Stimulated activated CD4-positive, alpha-beta T cell treated with anti-CD3 and anti-CD28 coated beads, TNF-alpha, amount 100 ng/mL, for 4 hours (primary cell): ENCODE measurements at places on chromosomes 2 and 18.
A peak's percentile ranks its signal among the peaks of the same experiment; 100 is the strongest.

DNA sequence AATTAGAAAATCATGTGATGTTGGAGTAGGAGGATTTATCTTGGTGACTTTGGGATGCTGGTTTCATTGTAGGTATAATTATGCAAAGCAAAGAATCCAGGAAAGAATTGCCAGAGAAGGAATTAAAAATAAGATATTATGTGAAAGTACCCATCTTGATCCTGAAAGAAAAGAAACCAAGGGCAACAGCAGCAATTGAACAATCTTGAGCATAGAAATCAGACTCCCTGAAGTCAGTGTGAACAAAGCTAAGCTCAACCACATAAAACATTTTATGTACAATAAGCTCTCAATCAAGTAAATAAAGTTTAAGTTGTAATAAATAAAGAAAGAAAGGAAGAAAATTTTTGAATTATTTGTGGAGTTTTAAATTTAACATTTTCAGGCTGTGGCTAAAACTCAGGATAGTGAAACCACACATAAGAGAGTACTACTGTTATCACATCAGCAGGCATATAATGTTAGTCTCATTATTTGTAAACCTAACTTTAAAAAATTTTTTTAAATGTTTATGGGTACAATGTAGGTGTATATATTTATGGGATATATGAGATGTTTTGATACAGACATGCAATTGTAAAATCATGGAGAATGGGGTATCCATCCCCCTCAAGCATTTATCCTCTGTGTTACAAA lies 32.8 kb upstream of the GPR55 start:
- DNase-seq = no peak

DNA sequence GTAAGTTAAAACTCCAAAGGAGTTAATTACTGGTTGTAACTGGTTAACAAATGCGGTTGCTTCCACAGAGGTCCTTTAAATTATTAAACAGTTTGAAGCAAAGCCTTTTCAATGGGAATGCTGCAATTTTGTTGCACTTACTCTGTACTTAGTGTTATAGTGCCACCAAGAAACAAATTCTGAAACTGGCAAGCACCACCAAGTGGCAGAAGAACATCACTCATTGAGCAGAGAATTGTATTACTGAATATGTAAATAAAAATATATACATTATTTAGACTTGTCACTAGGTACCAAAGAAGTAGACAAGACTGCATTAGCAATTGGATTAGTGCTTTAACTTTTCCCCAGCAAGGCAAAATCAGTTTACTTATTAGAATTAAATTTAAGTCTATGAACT lies 2.6 kb upstream of the TMEFF2 start:
- no peak for DNase-seq

DNA sequence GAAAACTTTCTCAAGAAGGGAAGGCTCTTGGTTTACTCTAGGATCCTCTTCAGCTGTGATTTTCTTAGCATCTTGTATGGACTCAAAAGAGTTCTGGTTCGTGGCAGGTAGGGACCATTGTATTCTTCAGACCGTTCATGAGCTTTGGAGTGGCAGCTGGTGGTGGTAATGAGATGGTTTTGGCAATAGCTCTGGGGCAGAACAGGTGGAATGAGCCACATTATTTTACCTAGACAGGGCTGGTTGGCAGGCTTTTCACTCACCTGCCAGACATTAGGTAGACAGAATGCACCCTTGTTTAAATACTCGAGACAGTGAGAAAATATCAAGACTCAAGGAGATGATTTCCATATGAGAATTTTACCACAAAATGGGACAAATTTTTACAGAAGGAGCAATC lies 26.2 kb upstream of the MGAT5 start:
- DNase-seq = no peak

DNA sequence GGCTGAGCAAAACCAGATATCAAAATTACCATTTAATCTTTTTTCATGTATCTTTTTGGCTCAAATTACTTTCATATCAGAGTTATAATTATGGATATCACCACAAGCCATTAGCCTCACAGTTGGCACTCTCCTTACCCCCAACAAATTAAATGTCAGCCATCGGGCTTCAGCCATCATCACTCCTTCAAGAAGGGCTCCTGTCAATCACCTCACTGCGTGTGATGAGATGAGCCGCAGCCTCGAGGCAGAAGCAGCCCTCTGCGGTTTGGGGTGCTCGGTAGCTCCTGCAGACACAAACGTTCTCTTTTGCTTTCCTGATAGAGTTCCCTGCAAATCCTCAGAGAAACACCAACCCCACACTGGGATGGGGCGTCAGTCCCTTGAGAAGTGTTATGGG lies 94.1 kb downstream of the DNER start:
- DNase-seq = no peak

GRCh38 chr2:54287532-54287931 lies 31.5 kb upstream of the TSPYL6 start:
- no peak for DNase-seq

DNA sequence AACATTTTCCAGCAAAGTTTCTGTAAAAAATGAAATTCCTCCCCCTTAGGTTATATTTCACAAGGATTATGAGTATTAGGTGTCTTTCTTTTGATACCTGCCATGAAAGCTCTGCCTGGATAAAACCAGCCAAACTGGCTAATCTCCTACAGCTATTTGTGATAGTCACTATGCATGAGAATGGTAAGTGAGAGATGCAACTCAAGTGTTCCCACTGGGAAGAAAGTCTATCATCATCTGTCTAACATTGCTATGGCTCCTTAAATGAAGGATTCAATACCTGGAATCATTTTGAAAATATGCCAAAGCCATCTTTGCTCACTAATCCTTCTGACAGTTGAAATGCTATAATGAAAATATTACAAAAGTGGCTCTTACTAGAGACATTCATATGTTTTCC lies 339.9 kb upstream of the LRRTM4 start:
- DNase-seq = no peak

DNA sequence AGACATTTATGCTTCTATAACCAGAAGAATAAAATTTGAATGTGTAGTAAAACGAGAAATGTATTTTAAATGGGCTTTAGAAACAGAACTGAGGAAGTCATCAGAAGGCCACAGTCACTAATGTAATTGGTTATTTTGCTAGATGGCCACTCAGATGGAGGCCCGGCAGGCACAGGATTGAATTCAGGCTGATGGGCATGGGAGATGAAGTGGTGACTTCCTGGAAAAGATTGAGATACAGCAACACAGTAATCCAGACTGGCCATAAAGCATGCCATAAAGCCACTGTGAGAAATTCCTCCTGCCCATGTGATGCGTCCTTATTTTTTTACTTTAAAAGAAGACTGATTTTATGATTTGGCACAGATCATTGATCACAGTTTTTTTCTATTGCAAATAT lies 297.7 kb downstream of the ICOS start:
- no peak for DNase-seq

DNA sequence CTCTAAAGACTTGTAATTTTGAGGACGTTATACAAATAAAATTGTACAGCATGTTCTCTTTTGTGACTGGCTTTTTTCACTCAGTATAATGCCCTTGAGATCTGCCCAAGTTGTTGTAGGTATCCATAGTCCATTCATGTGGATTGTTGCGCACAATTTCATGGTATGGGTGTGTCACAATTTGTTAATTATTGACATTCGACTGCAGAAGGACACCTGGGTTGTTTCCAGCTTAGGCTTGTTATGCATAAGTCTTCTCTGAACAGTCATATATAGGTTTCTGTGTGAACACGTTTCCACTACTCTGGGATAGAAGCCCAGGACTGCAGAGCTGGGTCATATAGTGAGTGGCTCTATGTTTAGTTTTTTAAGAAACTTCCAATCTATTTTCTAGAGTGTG lies 800.8 kb upstream of the SALL3 start:
- no peak for DNase-seq

- no peak for DNase-seq
These were observed 216.0 kb downstream of the DSEL start for GRCh38 chr18:67300498-67300897.

GRCh38 chr2:227462462-227462951 lies 9.4 kb upstream of the AGFG1 start:
- no peak for DNase-seq

- DNase-seq = no peak
These were observed 21.2 kb downstream of the RNF149 start for GRCh38 chr2:101287303-101287702.

- DNase-seq = no peak
These were observed 119.9 kb downstream of the LYPD1 start for GRCh38 chr2:132549935-132550670.

GRCh38 chr2:134540990-134541389 lies 177.8 kb downstream of the TMEM163 start:
- DNase-seq = no peak

DNA sequence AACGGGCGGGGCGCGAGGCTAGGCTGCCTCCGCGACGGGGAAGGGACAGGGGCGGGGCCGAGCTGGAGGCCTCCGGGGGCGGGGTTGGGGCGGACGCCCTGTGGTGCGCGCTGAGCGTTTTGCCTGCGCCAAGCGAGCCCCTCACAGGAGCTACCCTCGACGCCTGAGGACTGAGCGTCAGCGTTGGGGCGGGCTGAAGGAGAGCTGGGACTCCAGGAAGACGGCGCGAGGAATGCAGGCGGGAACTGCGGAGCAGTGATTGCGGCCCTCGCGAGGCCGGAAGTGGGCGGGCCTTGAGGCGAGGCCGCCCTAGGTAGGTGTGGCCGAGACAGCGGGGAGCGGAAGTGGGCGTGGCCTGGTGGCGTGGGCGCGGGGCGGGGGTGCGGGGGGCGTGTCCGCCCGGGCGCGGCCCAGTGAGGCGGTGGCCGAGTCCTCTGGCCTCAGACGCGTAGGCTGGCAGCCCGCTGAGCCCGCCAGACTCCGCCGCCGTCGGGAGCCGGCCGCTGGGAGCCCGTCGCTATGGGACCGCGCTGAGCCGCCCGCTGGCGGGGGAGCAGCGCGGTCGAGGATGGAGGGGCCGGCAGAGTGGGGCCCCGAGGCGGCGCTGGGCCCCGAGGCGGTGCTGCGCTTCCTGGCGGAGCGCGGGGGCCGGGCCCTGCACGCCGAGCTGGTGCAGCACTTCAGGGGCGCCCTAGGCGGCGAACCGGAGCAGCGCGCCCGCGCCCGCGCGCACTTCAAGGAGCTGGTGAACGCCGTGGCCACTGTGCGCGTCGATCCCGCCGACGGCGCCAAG lies at the start of the genes SEPTIN10 and SOWAHC:
Gene SEPTIN10, minus strand, starts transcription at position 45 of the 793 bp plus-strand sequence. CDS start 139 bp downstream, outside the sequence.
Gene SOWAHC, plus strand, starts transcription at position 443 of the 793 bp plus-strand sequence. Its CDS starts 126 bp downstream, at position 569.
- peak; percentile 61 for DNase-seq

DNA sequence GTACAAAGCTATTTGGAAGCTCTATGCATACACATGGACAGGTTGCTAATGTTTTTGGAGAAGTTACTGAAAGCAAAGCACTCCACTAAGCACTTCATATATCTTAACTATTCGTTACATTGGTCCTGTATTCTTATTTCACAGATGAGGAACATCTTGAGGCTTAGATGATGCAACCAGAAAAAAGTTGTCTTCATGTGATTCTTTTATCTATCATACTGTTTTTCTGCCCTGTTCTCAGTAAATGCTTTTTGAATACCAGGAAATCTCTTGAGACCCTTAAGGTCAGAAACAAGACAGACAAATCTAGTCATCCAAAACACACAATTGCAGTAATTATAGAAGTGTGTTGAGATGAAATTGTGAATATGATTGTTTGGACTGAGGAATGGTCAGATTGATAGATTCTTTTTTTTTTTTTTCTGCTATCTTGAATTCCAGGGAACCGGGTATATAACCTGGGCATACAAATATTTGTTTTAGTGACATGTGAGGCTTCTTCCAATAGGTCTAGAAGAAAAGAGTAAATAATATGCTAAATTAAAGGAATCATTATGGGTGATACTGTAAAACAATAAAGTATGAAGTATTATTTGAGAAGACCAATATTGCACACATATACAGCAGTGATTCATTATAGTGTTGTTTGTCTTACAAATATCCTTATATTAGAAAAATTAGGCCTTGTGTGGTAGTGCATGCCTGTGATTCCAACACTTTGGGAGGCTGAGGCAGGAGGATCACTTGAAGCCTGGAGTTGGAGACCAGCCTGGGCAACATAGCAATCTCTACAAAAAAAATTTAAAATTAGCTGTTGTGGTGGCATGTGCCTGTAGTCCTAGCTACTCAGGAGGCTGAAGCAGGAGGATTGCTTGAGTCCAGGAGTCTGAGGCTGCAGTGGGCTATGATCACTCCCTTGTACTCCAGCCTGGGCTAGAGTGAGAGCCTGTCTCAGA lies 33.7 kb downstream of the EHBP1 start:
- no peak for DNase-seq

- no peak for DNase-seq
These were observed 83.4 kb downstream of the AAK1 start for GRCh38 chr2:69560147-69560482.

DNA sequence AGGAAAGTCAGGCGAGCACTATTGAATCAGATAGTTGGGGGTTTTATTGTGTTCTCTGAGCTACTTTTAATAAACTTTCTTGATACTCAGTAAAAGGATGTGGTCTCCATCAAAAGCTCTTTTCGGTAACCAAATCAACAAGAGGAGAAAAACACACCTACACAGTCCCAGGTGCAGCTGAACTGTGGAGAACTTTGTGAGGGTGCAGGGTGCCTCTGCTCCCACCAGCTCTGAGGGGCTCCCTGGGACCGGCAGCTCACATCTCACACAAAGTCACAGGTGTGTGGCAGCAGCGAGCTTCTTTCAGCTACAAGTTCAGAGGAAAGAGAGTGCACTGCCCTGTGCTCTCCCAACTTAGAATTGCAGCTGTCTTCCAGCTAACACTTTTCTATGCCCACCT lies 650.4 kb downstream of the RNF144A start:
- DNase-seq = peak; percentile 29

- no peak for DNase-seq
These were observed 81.2 kb downstream of the STK39 start for GRCh38 chr2:168165985-168166901.

GRCh38 chr2:201901786-201902185 lies 95.4 kb downstream of the CDK15 start:
- DNase-seq = no peak

DNA sequence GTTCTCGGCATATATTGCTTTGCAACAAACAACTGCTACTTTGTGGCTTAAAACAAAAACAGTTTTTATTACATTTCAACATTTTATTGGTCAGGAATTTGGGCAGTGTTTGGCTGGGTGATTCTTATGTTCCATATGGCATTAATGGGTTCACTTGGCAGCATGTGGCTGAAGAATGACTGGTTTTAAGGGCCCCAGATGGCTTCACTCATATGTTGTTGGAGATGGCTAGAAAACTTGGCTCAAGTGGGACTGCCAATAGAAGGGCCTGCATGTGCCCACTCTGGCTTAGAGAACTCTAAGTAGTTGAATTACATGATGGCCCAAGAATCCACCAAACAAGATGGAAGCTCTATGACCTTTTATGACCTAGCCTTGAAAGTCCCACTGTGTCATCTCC lies 86.1 kb downstream of the FASTKD2 start:
- no peak for DNase-seq

- DNase-seq = no peak
These were observed 13.6 kb downstream of the ANKRD29 start for GRCh38 chr18:23648940-23649607.

DNA sequence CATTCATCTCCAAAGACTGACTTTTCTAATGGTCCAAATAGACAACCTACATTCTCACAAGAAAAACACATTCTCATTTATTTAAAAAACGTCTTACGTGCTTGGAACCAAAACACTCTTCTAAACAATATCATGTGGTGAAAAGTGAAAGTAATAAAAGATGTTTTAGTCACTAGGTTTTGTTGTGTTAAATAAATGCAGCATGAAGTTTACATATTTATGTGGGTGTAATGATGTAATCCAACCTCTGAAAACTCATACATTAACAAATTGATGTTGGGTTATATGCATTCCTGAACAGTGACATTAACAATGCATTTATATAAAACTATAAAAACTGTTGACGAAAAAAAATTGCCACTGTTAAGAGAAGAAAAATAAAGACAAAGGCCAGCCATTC lies 55.1 kb upstream of the ACVR2A start:
- no peak for DNase-seq

GRCh38 chr2:19710230-19710629 lies 191.6 kb downstream of the TTC32 start:
- DNase-seq = no peak

GRCh38 chr2:117967977-117968718 lies 45.7 kb downstream of the CCDC93 start:
- DNase-seq = no peak
